ENCODE measurements at places on chromosomes 4 and X. TPM values are rescaled to one million over a fixed set of nuclear protein-coding genes. Genes with fewer than 3 reads are reported as not detected.

The NLRP2B gene
- not detected for total RNA-seq

The GAGE12D gene
- total RNA-seq = not detected

The GABRB1 gene
- not detected for total RNA-seq

The TLL1 gene
- 15.2 TPM for total RNA-seq

The RAB9B gene
- total RNA-seq = 0.40 TPM

The GLOD5 gene
- not detected for total RNA-seq

The SPIN2A gene
- total RNA-seq = 0.14 TPM

The ENPP6 gene
- not detected for total RNA-seq

The EIF4E gene
- 269 TPM for total RNA-seq

The NUP62CL gene
- total RNA-seq = 0.40 TPM

The HDX gene
- 12.1 TPM for total RNA-seq

Measured in thoracic aorta endothelial cell (primary cell).